ENCODE measurements at places on chromosomes 11 and 22. TPM values are rescaled to one million over a fixed set of nuclear protein-coding genes. Genes with fewer than 3 reads are reported as not detected.

Gene ANKK1
- not detected for total RNA-seq

DNA sequence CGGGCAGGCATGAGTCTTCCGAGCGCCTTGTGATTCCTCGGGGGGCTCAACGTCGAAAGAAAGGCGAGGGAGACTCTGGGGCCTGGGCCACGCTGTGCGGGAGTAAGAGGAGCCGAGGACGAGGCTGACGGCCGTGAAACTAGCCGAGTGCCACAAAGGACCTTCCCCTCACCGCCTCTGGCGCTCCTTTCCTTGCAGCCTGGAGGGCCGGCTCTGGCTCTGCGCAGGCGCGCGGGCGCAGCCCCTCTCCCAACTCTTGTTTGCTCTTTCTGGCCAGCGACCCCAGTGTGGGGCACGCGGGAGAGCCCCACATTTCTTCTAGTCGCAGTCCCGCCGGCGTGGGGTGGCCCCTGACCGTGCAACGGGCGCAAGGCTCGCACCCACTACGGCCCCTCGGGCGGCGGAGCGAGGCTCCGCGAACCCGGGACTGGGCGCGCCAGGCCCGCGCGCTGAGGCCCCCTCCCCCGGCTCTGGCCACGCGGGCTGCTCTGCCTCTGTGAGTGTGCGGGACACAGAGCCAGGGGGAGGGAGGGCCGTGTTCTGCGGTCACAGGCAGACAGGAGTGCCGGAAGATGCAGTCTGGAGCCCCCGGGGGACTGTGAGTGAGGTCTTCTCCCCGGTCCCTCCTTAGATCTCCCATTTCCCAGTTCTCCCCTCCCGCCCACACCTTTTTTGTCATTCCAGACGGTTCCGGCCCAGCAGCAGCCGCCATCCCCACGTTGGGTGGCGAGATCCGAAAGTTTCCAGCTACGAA is 1.0 kb upstream of the TOB2 start:
- DNase-seq, result peak; percentile 74
- peak overlapping the region; percentile 96 for H3K4me3 ChIP-seq
- no peaks in the 10 kb centered on the region for H3K36me3 ChIP-seq
- no peaks in the 10 kb centered on the region for H3K27me3 ChIP-seq

DNA sequence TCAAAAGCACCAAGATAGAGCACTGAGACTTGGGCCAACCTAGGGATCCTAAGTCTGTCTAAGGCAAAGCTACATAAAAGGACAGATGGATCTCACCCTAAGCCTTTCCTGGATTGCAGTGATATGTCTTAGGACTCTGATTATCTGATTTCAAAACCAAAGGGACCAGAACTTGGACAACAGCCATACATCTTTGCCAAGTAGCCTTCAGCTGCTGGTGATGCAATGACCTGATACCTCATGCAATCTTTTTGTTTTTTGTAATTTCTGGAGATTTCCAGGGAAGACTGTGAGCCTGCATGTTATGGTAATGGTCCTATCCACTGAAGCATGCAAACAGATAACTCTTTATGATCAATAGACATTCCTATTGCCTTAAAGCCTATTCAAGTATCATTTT is 230.4 kb upstream of the MTNR1B start:
- H3K4me3 ChIP-seq, result no peak overlapping the region
- no peaks in the 10 kb centered on the region for H3K4me1 ChIP-seq
- no peaks in the 10 kb centered on the region for H3K27me3 ChIP-seq
- H3K27ac ChIP-seq, result no peak overlapping the region

DNA sequence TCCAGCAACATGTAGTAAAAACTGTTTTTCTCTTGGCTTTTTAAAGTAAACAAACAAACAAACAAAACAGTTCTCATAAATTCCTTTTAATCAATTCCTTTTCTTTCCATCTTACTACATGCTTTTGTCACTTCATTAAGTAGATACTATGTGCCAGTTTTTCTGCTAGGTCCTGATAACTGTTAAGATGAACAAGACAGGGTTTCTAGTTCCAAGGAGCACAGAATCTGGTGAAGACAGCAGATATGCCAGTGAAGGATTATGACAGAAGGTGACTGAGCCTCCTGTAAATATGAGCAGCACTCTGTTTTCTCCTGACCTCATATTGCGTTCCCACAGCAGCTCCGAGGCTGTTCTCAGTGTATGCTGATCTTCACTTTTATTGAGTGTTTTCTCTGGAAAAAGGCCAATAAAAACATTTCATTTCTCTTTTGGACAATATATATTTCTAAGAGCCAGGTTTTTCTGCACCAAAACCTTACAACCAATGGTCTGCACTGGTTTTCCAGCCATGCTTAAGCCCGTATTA is 45.8 kb downstream of the HEPHL1 start:
- H3K4me3 ChIP-seq, result no peak overlapping the region
- H3K27me3 ChIP-seq, result no peaks in the 10 kb centered on the region
- DNase-seq, result peak; percentile 4
- H3K4me1 ChIP-seq, result no peaks in the 10 kb centered on the region
- no peak overlapping the region for H3K27ac ChIP-seq

DNA sequence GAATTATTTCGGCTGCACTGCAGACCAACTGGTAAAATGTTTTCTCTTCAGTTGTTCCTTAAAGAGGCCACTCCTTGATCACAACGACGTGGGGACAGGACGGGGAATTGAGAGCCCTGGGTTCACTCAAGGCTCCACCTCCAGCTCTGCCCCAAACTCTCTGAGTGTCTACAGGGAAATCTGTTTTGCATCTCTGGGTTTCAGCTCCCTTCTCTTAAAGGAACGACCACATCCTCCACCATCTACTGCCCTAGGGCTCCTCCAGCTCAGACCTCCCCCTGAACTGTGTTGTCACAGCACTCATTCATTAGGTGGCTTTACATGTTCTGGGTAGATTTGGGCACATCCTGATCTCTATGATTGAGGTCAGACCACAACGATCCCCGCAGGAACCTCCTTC is 5.1 kb upstream of the PPFIA1 start:
- no peak overlapping the region for H3K27ac ChIP-seq
- H3K27me3 ChIP-seq, result peaks cover 16% of the 10 kb centered on the region
- no peak for DNase-seq
- no peak overlapping the region for H3K4me3 ChIP-seq
- no peaks in the 10 kb centered on the region for H3K36me3 ChIP-seq
